Fibroblast of villous mesenchyme (primary cell): ENCODE measurements at places on chromosomes 6 and 20. TPM values are rescaled to one million over a fixed set of nuclear protein-coding genes. Genes with fewer than 3 reads are reported as not detected.

Gene CDKN1A
- total RNA-seq, result 302 and 522 TPM in 2 replicates

DNA sequence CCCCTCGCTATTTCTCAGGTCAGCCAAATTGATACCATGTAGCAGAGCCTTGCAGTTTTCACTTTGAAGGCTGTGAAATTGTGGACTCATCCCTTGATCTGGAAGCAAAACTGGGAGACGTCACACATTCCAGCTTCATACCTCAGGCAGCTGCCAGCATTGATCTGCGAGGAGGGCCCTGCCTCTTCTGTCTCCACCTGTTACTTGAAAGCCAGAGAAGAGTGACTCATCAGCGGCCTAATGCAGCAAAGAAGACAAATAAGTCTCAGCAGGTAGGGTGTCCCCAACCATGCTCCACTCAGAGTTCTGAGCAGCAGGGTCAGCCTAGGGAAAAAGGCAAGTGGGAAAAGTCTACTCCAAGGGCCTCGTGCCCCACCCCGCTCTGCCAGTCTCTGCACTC is 69.4 kb upstream of the BMP2 start:
- DNase-seq, result no peak

- DNase-seq, result no peak
Observed at GRCh38 chr6:20055916-20056315, 156.4 kb downstream of the MBOAT1 start.

GRCh38 chr6:89180971-89181370 is 35.1 kb downstream of the PM20D2 start:
- no peak for DNase-seq

Gene HCK
- total RNA-seq, result not detected in 2 replicates

GRCh38 chr6:19906171-19906570 is 69.0 kb downstream of the ID4 start:
- DNase-seq, result peak; percentile 0

Gene CPNE5
- under 0.01 and 0.32 TPM in 2 replicates for total RNA-seq

GRCh38 chr6:68575765-68576439 is 59.2 kb upstream of the ADGRB3 start:
- no peak for DNase-seq

Gene AP5S1
- 17.7 and 20.6 TPM in 2 replicates for total RNA-seq

DNA sequence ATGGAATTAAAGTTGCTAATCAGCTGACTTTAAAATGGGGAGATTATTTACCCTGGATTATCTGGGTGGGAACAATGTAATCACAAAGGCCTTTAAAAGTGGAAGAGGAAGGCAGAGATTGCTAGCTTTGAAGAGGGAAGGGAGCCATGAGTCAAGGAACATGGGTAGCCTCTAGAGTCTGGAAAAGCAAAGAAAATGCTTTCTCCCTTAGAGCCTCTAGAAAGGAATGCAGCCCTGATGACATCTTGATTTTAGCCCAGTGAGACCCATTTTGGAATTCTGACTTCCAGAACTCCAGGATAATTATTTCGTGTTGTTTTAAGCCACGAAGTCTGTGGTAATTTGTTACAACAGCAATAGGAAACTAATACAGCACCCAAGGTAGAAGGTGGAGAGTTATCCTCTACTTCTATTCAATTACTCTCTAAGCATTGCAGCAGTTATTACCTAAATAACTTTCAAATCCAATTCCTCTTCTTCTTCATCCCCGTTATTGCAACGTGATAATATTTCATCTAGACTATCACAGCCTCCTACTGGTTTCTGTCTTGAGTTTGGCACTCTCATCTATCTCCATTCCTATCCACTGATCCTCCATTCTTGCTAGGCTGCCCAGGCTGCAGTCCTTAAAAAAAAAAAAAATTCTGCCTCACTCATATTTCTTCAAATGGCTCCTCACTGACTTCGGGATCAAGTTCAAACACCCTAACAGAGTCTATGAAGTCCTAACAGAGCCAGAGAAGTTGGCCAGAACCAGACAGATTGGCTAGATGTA is 224.3 kb downstream of the BTBD9 start:
- no peak for DNase-seq

GRCh38 chr20:6492271-6493055 is 275.0 kb upstream of the BMP2 start:
- DNase-seq, result peak; percentile 27
